KG1 (cell line): ENCODE measurements at places on chromosomes 5 and 9.

- DNase-seq, result no peak
Observed at GRCh38 chr9:98962181-98962560, 18.5 kb downstream of the COL15A1 start.

DNA sequence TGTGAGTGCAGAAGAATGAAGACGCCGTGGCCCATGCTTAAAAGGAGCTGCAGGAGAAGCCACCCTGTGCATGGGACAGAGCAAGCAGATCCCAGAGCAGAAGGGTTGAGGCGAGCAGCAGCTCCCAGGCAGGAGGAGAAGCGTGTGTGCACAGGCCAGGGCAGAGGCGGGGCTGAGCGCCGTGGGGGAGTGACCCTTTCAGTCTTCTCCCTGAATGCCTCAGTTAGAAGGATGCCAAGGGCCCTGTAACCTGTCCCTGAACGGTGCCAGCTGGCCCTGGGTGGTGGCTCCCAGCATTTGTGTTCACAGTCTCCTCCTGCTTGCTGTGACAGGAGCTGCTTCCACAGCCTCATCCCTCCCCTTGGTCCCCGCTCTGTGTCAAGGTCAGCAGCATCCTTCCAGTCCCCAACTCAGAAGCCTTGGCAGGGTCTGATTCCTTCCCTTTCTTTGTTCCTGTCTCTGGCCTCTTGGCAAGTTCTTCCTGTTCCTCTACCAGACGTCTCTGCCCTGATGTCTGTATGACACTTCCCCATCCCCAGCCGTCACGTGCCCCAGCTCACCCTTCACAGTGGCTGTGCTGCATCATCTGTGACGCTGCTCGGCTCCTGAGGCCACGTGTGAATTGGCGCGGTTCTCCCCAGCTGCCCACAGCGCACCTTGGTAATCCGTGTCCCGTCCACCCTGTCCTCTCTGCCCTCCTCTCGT is 5.2 kb downstream of the EXOC3 start:
- no peak for DNase-seq

GRCh38 chr5:111854186-111854585 is 97.2 kb upstream of the NREP start:
- DNase-seq, result no peak

- DNase-seq, result no peak
Observed at GRCh38 chr5:113503146-113503545, 10.3 kb upstream of the YTHDC2 start.

- no peak for DNase-seq
Observed at GRCh38 chr9:120151149-120151548, 428.8 kb downstream of the CDK5RAP2 start.

- no peak for DNase-seq
Observed at GRCh38 chr9:120579139-120580050, 572 bp downstream of the CDK5RAP2 start.
